ENCODE measurements at places on chromosomes 3 and 15.

DNA sequence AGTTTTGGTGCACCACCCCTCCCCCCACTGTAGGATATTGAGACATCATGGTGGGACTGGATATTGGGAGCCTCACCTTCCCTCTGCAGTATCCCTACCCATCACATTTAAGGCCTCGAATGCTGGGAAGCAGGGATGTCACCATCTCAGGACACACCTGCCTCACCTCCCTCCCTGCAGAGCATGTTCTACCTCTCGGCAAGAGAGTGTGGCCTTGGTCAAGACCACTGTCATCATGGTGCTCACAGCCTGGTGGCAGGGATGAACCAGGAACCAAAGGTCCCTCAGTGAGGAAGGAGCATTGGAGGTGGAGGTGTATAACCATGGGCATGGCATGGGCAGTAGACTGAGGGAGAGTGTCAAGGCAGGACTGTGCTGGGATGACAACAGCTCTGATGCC, 104.8 kb downstream of the CORO2B start:
- DNase-seq, result no peak

- DNase-seq, result no peak
Observed at GRCh38 chr3:126184465-126185000, 4.1 kb upstream of the ALDH1L1 start.

DNA sequence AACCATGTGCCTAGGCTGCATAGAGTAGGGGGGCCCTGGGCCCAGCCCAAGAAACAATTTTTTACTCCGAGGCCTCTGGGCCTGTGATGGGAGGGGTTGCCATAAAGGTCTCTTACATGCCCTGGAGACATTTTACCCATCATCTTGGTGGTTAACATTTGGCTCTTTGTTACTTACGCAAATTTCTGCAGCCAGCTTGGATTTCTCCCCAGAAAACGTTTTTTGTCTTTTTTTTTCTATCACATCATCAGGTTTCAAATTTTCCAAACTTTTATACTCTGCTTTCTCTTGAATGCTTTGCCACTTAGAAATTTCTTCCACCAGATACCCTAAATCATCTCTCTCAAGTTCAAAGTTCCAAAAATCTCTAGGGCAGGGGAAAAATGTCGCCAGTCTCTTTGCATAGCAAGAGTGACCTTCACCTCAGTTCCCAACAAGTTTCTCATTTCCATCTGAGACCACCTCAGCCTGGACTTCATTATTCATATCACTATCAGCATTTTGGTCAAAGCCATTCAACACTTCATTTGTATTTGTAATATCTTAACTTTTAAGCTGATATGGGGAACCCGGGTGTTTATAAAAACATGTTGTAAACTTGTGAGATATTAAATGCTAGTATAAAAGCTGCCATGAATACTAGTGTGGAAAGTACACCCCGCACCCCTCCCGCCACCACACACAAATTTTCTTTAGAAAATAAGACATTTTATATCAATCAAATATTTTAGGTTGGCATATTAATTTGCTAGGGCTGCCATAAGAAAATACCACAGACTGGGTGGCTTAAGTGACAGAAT, 56.0 kb upstream of the PLSCR4 start:
- no peak for DNase-seq

DNA sequence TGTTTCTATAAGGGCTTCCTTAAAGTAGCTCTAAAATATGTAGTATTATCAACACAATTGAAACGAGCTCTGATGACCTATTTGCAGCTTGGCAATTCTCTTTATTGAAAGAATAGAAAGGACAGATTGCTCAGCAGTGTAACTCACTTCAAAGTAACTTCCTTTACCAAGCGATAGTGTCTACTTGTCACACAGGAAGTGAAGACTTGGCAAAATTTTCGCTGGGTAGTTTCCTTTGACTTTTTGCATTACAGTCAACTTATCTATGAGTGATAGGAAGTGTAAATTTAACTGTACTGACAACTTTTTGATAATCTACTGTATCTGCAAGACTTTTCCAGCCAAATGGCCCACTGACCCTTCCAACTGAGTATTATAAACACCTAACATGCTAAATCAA, 22.8 kb downstream of the SLC9A9 start:
- DNase-seq, result no peak

DNA sequence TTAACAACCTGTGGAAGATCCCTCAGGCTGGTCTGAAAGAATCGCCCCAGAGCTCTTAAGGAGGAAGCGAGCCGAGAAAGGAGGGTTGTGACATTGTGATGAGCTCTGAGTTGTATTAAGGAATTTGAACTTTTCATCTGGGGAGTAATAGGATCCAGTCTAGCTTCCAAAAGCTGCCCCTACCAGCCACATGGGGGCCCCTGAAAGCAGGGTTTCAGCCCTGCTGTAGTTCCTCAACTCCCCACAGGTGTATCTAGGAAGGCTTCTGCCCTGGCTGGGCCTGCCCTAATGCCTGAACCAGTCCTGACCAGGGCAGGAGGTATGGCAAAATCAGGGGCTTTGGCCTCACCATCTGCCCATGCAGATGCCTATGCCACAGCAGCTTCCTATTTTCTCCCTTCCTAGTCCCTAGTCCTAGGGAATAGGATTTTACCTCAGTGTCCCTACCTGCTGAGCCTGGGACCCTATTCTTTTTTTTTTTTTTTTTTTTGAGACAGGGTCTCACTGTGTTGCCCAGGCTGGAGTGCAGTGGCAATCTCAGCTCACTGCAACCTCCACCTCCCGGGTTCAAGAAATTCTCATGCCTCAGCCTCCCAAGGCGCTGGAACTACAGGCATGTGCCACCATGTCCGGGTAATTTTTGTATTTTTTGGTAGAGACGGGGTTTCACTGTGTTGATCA, 5.0 kb upstream of the AP3S2 start:
- DNase-seq, result no peak

DNA sequence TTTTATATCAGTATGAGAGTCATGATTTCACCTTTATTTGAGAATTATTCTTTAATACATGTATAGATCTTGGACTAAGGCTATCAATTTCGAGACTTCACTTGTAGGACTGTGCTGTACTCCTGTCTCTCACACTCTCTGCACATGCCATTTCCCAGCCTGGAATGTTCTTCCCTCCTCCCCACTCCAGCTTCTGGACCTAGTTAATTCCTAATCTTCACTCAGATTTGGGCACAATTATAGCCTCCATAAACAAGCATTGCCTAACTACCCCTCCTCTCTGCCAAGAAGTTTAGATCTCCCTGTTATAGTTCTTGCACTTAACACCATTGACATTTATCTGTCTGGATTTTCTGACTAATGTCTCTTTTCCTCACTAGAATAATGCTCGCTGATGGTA, 88.3 kb downstream of the FHIT start:
- no peak for DNase-seq

GRCh38 chr15:98787194-98787593, 138.9 kb downstream of the IGF1R start:
- DNase-seq, result no peak

GRCh38 chr3:197419696-197420095, 121.3 kb upstream of the DLG1 start:
- no peak for DNase-seq

GRCh38 chr3:61029194-61029593, 222.1 kb downstream of the FHIT start:
- no peak for DNase-seq

DNA sequence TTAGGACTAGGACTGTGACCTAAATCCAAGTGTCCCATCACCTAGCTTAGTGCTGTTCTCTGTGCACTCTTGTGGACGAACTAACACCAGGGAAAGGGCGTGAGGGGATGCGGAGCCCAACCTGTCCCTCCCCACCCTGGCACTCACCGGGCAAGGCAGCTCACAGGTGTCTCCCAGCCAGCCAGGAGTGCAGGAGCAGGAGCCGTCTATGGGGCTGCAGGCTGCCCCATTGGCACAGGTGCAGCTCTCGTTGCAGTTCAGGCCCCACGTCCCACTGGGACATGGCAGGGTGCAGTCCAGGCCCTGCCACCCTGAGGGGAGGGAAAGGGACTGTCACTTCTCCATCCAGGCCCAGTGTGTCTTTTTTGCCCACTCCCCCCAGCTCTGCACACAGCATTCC, 60.3 kb downstream of the RAB11A start:
- DNase-seq, result no peak

GRCh38 chr3:188890572-188891270, 281.1 kb upstream of the TPRG1 start:
- no peak for DNase-seq

GRCh38 chr3:536417-536813, 339.9 kb downstream of the CHL1 start:
- no peak for DNase-seq

DNA sequence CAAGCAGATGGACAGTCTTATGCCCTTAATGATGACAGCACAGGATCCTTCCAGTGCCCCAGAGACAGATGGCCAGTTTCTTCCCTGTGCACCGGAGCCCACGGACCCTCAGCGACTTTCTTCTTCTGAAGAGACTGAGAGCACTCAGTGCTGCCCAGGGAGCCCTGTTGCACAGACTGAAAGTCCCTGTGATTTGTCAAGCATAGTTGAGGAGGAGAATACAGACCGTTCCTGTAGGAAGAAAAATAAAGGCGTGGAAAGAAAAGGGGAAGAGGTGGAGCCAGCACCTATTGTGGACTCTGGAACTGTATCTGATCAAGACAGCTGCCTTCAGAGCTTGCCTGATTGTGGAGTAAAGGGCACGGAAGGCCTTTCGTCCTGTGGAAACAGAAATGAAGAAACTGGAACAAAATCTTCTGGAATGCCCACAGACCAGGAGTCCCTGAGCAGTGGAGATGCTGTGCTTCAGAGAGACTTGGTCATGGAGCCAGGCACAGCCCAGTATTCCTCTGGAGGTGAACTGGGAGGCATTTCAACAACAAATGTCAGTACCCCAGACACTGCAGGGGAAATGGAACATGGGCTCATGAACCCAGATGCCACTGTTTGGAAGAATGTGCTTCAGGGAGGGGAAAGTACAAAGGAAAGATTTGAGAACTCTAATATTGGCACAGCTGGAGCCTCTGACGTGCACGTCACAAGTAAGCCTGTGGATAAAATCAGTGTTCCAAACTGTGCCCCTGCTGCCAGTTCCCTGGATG, 198.7 kb downstream of the AKAP13 start:
- no peak for DNase-seq

GRCh38 chr3:55910543-55910942, 423.4 kb upstream of the WNT5A start:
- no peak for DNase-seq

DNA sequence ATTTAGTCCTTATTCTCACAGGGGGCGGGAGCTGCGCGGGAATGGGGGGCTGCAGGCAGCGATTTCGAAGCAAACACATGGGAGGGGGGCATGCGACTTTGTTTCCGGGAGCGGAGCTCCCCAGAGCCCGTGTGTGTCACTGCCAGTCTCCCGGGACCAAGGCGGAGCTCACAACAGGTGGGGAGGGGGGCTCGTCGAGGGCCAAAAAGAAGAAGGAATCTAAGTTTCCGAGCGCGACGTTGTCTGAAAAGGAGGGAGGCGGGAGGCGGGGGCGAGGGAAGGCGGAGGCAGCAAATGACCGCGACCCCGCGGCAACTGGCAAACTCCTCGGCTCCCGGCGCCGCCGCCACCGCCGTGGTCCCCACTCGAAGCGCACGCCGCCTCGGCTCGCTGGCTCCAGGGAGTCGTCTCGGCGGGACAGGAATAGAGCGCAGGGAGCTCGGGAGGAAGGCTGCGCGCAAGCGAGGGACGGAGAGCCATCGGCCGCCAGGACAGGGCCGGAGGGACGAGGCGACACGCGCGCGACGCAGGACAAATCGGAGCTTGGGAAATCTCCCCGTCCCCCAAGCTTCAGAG, 1.4 kb downstream of the FOXP1 start:
- DNase-seq, result no peak

- DNase-seq, result no peak
Observed at GRCh38 chr3:148319161-148319915, 378.4 kb upstream of the AGTR1 start.

DNA sequence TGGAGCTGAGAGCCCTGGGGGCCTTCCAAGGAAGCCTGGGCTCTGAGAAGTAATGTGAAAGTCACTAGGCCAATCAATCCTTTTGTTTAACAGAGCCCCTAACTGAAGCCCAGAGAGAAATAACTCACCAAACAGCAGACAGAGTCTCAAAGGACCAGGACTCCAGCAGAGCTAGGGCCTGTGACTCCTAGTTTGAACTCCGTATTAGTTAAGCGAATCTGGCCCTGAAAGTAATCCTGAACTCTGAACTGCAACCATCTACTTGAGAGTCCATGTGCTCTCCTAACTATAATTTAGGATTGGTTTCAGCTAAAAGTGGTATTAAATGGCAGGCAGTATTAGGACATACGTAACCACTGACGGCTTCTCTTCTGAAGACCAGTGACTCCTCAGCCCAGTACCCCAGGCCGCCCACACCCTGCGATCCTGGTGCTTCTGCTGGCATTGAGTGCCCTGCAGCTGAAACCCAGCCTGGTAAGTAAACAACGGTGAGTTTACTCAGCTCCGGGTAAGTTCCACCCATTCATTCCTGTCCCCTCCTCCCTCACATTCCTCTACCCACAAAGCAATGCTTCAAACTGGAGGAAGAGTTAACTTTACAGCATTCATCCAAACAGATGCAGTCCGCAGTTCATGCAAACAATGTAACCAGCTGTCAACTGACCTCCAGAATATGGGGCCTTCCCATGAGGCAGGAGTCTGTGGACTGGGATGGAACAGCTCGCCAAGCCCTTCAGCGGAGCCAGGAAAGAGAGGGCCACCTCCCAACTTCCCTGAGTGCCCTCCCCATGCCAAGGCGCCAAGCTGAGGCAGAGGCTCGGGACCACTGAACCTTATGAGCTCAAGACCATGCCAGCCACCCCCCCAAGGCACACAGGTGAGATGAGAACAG, 7.3 kb downstream of the MYO5C start:
- DNase-seq, result no peak

- DNase-seq, result no peak
Observed at GRCh38 chr15:29656636-29657475, 165.4 kb downstream of the TJP1 start.

- DNase-seq, result no peak
Observed at GRCh38 chr3:21790466-21790865, 39.5 kb upstream of the ZNF385D start.

DNA sequence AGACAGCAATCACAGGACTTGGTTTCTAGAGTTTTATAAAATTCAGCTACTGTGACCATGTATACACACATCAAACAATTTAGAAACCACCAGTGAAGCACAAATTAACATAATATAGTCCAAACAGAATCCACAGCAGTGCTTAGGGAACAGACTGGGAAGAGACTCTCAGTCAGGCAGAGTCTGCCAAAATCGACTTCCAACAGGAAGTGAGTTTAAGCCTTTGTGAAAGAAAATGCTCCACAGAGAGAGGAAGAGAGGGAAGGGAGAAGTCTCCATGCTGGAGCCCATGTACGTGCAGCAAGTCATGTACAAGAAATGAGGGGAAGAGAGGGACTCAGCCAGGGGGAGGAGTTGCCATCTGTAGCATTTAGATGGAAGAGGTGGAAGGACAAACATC, 172.6 kb downstream of the IL5RA start:
- DNase-seq, result no peak

GRCh38 chr15:74201710-74202420, 722 bp downstream of the STRA6 start:
- no peak for DNase-seq

- no peak for DNase-seq
Observed at GRCh38 chr15:94670438-94671034, 439.2 kb downstream of the MCTP2 start.

- DNase-seq, result no peak
Observed at GRCh38 chr3:123122525-123123315, 55.9 kb downstream of the PDIA5 start.

Measured in occipital lobe (tissue), 3 donors.